Stimulated activated CD8-positive, alpha-beta memory T cell treated with anti-CD3 and anti-CD28 coated beads, Interleukin-2, amount 100 ng/mL, for 1 hour (primary cell): ENCODE measurements at places on chromosomes 7 and 10.

DNA sequence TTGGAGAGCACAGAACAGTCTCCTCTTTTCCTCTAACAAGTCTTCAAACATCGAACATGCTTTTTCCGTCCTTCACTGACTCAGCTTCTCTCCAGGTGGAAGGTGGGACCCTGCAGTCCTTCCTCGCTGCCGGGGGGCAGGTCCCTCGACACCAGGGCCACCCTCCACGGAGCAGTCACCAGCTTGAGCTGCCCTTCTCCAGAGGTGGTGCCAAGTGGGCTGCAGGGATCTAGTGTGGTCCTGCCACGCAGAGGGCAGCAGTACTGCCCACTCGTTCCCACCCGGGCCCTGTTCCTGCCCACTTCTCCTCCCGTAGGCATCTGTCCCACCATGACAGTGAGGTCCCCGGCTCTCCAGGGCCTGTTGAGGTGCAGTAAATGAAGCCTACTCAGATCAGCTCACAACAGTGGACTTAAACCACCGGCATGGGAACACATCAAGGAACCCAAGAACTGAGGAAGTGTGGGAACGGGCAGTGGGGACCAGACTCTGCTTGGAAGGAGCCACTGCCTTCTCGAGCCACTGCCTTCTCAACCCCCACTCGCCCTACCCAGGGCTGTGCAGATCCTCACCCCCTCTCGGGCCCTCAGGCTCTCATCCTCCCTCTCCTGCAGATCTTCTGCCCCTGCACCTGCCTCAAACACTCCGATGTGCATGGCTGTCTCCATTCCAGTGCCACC, 153.9 kb downstream of the OAT start:
- DNase-seq, result no peak

GRCh38 chr7:55574051-55574717, 1.9 kb upstream of the VOPP1 start:
- no peak for DNase-seq

- no peak for DNase-seq
Measured at GRCh38 chr10:103651783-103652476, 158.4 kb downstream of the NEURL1 start.

- DNase-seq, result no peak
Measured at GRCh38 chr7:148211740-148212151, 378.8 kb upstream of the C7orf33 start.

DNA sequence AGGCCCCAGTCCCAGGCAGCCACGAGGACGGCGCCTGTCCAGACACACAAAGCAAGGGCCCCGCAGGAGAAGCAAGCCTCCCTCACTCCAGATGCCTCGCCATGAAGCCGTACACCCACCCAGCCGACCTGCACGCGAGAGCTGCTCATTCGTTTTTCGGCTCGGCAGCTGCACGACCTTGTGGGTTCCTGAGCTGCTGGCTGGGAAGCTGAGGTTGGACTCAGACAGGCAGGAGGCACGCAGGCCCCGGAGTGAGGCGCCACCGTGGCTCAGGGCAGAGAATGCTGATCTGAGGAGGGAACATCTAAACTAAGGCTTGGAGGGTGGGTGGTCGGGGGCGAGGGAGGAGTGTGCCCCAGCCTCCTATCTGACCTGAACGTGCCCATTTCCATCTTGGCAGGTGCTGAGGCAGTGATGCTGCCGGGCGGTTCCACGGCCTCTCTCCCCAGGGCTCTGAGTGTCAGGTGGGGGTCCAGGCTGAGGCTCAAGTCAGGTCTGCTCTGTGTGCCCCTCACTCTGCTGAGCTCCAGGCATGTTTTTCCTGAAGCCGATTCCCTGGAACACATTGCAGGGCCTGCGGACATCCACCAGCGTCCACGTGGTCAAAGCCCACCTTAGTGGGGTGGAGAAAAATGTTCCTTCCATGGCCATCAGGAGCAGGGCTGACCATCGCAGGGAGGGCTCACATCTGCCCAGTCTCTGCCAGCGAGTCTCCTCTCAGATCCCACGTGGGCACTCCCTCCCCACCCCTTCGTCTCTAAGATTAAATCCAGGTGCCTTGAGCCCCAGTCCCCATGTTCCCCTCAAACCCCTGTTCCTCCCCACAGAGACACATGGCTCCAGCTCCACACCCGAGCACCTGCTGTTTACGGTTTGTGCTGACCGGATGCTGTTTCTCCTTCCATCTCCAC, 28.1 kb upstream of the FAM20C start:
- no peak for DNase-seq

GRCh38 chr7:150377635-150378034, 1.5 kb upstream of the ZNF775 start:
- DNase-seq, result no peak
